ENCODE measurements at places on chromosomes 2 and 18.

- no peak for DNase-seq
Observed at GRCh38 chr2:173719471-173719870, 245.7 kb downstream of the SP3 start.

- no peak for DNase-seq
Observed at GRCh38 chr2:96100893-96101304, 15.5 kb downstream of the ADRA2B start.

DNA sequence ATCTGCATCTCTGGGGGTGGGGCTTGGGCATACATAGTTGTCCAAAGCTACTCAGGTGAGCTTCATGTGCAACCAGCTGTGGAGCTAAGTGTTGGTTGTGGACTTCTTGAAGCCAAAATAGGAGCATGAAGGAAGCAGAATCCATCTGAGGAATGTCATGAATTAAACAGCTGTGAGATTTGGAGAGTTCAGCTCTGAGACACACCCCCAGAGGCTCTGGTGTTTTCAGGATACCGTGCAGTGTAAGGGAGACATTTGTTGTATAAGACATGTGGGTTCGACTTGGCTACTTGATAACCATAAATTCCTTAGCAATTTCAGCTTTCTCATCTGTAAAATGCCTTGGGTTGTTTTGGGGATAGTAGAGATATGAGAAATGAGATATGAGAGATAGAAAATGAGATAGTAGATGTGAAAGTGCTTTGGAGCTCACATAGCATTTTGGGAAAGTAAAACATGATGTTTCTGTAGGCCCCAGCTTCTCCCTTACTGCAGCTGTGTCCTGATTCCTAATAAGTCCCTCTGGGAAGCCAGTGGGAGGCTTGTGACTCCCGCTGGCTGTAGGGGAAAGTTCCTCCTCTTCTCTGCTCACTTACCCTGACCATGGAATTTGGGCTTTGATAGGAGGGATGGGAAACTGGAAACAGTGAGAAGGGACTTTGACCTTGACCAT, 50.0 kb downstream of the DPYSL5 start:
- no peak for DNase-seq

- no peak for DNase-seq
Observed at GRCh38 chr18:47334966-47335365, 83.5 kb upstream of the SKOR2 start.

DNA sequence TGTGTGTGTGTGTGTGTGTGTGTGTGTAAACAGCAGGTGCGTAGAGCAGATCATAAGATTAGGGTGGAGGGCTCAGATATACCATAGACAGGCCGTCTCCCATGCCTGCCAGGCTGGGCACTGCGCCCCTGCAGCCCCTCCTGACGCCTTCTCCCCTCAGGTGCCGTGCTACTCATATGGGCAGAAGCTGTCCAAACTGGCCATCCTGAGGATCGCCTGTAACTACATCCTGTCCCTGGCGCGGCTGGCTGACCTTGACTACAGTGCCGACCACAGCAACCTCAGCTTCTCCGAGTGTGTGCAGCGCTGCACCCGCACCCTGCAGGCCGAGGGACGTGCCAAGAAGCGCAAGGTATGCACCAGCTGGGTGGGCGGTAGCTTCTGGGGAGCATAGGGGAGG, 10.0 kb downstream of the ATOH8 start:
- no peak for DNase-seq
